ENCODE measurements at places on chromosomes 2 and 18.

GRCh38 chr2:176817061-176817565 is 395.5 kb upstream of the HNRNPA3 start:
- peak; percentile 22 for DNase-seq

- DNase-seq = no peak
These were observed 33.1 kb downstream of the ODC1 start for GRCh38 chr2:10415048-10415447.

GRCh38 chr2:181465676-181466375 is 8.6 kb downstream of the ITGA4 start:
- no peak for DNase-seq

GRCh38 chr2:236178890-236179235 is 10.7 kb upstream of the GBX2 start:
- DNase-seq = no peak

DNA sequence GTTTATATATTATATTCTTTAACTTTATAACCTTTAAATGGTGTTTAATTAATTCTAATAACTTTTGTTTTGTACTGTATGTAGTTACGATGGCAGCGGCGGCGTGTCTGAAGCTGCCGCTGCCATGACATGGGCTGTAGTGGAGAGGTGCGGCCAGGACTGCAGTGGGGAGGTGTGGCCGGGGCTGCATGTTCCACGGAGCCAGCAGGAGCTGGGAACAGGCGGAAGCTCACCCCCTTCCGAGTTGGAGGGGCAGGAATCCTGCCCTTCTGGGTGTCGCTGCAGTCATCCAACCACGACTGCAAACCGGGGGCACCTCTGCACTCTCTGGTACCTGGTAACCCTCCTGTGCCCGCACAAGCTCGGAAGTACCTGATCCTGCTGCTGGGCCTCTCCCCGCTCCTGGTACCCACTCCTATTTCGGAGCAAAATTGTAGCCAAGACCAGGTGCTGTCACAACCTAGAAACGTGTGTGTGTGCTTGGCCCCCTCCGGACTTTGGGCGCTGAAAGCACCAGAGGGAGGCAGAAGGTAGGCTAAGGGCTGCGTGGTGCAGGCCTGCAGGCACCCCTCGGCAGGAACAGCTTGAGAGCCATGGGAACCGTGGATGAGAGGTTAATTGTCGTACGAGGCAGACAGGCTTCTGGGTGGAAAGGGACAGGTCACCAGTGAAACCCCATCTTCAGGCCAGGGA is 1329.7 kb upstream of the SLC39A10 start:
- DNase-seq = no peak

GRCh38 chr2:147547440-147547839 is 297.4 kb upstream of the ACVR2A start:
- no peak for DNase-seq

DNA sequence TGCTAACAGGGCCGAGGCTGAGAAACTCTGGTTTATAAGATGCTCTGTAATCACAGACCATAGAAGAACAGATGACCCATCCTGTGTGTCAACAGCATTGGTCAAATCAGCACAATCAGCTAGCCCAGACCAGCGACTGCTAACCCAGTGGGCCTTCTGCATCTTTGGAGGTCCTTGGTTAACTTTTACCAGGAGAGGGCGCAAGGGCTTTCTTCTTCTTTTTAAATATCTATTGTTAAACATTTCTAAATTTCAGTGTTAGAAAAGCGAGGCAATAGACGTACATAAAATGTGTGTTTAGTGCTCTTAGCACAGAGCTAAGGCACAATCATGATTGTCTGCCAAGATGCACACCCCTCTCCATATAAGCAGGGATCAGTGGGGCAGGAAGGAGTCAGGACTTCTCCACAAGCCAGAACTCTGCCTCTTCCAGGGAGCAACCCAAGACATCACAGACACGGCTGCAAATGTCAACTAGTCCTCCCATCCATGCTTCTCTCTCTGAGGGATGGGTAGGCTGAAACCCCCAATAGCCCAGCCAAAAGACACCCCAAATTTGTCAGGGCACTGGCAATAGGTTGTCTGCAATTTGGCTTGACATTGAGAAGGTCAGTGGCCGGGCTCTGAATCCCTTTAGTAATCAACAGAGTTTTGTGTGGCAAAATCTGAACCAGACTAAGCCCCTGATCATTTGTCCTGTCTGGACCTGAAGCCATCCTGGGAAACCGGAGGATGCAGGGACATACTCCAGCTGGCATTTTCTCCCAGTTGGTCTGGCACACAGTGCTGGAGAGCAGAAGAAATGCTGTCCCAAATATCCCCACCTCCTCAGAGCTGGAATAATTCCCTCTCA is 188.2 kb downstream of the BCL2 start:
- DNase-seq = no peak

GRCh38 chr2:46601328-46601963 is 122.1 kb downstream of the TMEM247 start:
- no peak for DNase-seq

- no peak for DNase-seq
These were observed 200.8 kb downstream of the AGPS start for GRCh38 chr2:177593402-177593801.

GRCh38 chr2:24206714-24207113 is 31.9 kb downstream of the FAM228A start:
- DNase-seq = no peak

GRCh38 chr18:11379660-11380059 is 229.7 kb upstream of the SLC35G4 start:
- no peak for DNase-seq

GRCh38 chr18:42614619-42615293 is 500.7 kb downstream of the RIT2 start:
- peak; percentile 99 for DNase-seq
